ENCODE measurements at places on chromosomes 12 and 14. TPM values are rescaled to one million over a fixed set of nuclear protein-coding genes. Genes with fewer than 3 reads are reported as not detected.

Gene NRDE2
- 2.1 TPM for total RNA-seq

Gene PHETA1
- under 0.01 TPM for total RNA-seq

Gene MUCL1
- not detected for total RNA-seq

Gene POTEG
- total RNA-seq = not detected

Gene FOXN4
- total RNA-seq = not detected

Gene MED6
- total RNA-seq = 58.3 TPM

Gene DIO3
- 5.0 TPM for total RNA-seq

Gene GSG1
- total RNA-seq = not detected

Gene JAG2
- total RNA-seq = 27.4 TPM

Gene NTN4
- 16.6 TPM for total RNA-seq

Gene NGB
- total RNA-seq = not detected

Gene CLEC4D
- total RNA-seq = not detected

Gene DNAH10
- under 0.01 TPM for total RNA-seq

Gene KIF26A
- 10.5 TPM for total RNA-seq

Gene KRT80
- not detected for total RNA-seq

Gene ADAM21
- not detected for total RNA-seq

Gene SPTB
- 5.4 TPM for total RNA-seq

Gene DAD1
- total RNA-seq = 92.2 TPM

Gene MDP1
- total RNA-seq = 22.4 TPM

Gene OR6C2
- total RNA-seq = not detected

Gene RNASE12
- total RNA-seq = not detected

Gene MSI1
- not detected for total RNA-seq

Gene KRT73
- total RNA-seq = not detected

Gene RNASE2
- not detected for total RNA-seq

Gene SPIC
- not detected for total RNA-seq

Gene HOXC6
- 1.2 TPM for total RNA-seq

Gene ARMH4
- 8.2 TPM for total RNA-seq

Gene CISTR
- total RNA-seq = not detected

Gene BCL2L14
- total RNA-seq = not detected

Gene KCNJ8
- 6.1 TPM for total RNA-seq

Gene BDKRB1
- not detected for total RNA-seq

Gene PLD4
- not detected for total RNA-seq

Data from uterus (tissue), 4 donors.